ENCODE measurements at places on chromosomes 6 and 20. TPM values are rescaled to one million over a fixed set of nuclear protein-coding genes. Genes with fewer than 3 reads are reported as not detected.

Gene CALHM5
- 11.4 TPM for total RNA-seq

Gene TRIM10
- total RNA-seq: not detected

Gene CCR6
- not detected for total RNA-seq

Gene GPR6
- not detected for total RNA-seq

Gene ALDH8A1
- not detected for total RNA-seq

Gene ANKRD6
- 4.9 TPM for total RNA-seq

Gene SLC24A3
- not detected for total RNA-seq

Gene PHACTR1
- 8.8 TPM for total RNA-seq

Gene MPC1
- 30.5 TPM for total RNA-seq

Gene PLN
- under 0.01 TPM for total RNA-seq

Gene C20orf202
- total RNA-seq: not detected

Gene DEFB132
- total RNA-seq: not detected

Gene SLC13A3
- 0.32 TPM for total RNA-seq

Gene TFAP2A
- total RNA-seq: 0.32 TPM

Gene GHRH
- not detected for total RNA-seq

Gene C6orf141
- 2.7 TPM for total RNA-seq

Gene PRPF6
- 61.7 TPM for total RNA-seq

Gene CPNE5
- total RNA-seq: 4.6 TPM

Gene RSPH9
- total RNA-seq: 0.15 TPM

Gene ZSCAN23
- 0.97 TPM for total RNA-seq

Gene GRM1
- total RNA-seq: not detected

Gene GSTA3
- not detected for total RNA-seq

Gene CRISP2
- total RNA-seq: not detected

Gene SLC25A27
- 0.32 TPM for total RNA-seq

Gene MCHR2
- not detected for total RNA-seq

Gene TPBG
- total RNA-seq: 6.5 TPM

Gene GPSM3
- total RNA-seq: 3.8 TPM

Gene KIF13A
- total RNA-seq: 34.5 TPM

Gene SCRT2
- not detected for total RNA-seq

Gene SNPH
- 4.9 TPM for total RNA-seq

Gene SLC17A1
- not detected for total RNA-seq

Gene TPX2
- total RNA-seq: 58.2 TPM

Gene GSTA2
- total RNA-seq: not detected

Gene STMND1
- not detected for total RNA-seq

Gene MAS1L
- total RNA-seq: not detected

Gene SLC2A10
- total RNA-seq: 13.3 TPM

Gene TMEM14A
- 64.3 TPM for total RNA-seq

Gene ADGRF5
- 2.9 TPM for total RNA-seq

Gene KCNQ5
- not detected for total RNA-seq

Gene KCNK5
- not detected for total RNA-seq

Gene SOX18
- total RNA-seq: 24.4 TPM

Gene ATP6V1G2
- 0.97 TPM for total RNA-seq

Gene GNAS-AS1
- 0.15 TPM for total RNA-seq

Gene SPDEF
- not detected for total RNA-seq

Gene KCNQ2
- total RNA-seq: not detected

Measured in epithelial cell of umbilical artery (primary cell).